ENCODE measurements at places on chromosomes 16 and 17. TPM values are rescaled to one million over a fixed set of nuclear protein-coding genes. Genes with fewer than 3 reads are reported as not detected.

The TBC1D26 gene
- total RNA-seq = 18.7 TPM

The SPATA22 gene
- total RNA-seq = 114 TPM

The DRG2 gene
- 42.9 TPM for total RNA-seq

GRCh38 chr17:33370401-33370800 lies 77.3 kb upstream of the ASIC2 start:
- no peaks in the 10 kb centered on the region for H3K4me1 ChIP-seq
- no peaks in the 10 kb centered on the region for H3K36me3 ChIP-seq
- no peak overlapping the region for H3K4me3 ChIP-seq
- H3K27me3 ChIP-seq = no peaks in the 10 kb centered on the region

- peak; percentile 80 for DNase-seq
- H3K4me3 ChIP-seq = peak overlapping the region; percentile 19
- no peaks in the 10 kb centered on the region for H3K27me3 ChIP-seq
- no peak overlapping the region for H3K27ac ChIP-seq
These were observed 38.2 kb upstream of the CCDC182 start for GRCh38 chr17:57783338-57783742.

- H3K4me3 ChIP-seq = no peak overlapping the region
- no peaks in the 10 kb centered on the region for H3K27me3 ChIP-seq
- H3K27ac ChIP-seq = no peak overlapping the region
- H3K36me3 ChIP-seq = no peaks in the 10 kb centered on the region
- no peak for DNase-seq
These were observed 3.4 kb upstream of the PDZD9 start for GRCh38 chr16:22004341-22004740.

DNA sequence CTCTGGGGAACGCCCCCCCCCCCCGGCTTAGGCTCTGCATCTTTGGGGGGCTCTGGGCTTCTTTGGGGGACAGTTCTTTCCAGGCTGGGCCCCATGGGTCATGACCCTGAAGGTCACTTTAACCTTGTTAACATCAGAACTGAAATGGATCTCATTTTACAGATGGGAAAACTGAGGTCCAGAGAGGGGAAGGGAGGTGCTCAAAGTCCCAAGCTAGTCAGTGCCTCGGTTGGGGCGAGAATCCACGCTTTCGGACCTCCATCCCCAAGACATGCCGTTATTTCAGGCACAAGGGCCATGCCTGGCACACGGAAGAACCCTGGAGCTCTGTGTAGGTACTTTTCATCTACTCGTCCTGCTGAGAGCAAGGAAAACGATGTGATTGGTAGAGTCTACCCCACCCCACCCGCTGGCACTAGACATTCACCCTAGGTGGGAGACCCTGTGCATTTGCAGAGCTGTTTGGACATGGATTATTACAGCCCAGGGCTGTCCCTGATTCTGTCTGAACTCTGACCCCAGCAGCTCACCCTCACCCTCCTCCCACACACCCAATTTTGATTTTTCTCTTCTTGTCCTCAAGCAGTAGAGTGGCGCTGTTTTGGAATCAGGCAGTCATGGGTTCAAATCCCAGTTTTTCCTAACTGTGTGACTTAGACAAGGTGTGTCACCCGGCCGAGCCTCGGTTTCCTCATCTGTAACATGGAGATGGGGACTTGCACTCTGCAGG lies 155.1 kb upstream of the CDC42EP4 start:
- no peaks in the 10 kb centered on the region for H3K36me3 ChIP-seq
- no peaks in the 10 kb centered on the region for H3K4me1 ChIP-seq
- no peak overlapping the region for H3K4me3 ChIP-seq
- no peak for DNase-seq
- H3K27ac ChIP-seq = no peak overlapping the region

GRCh38 chr16:66984892-66985311 lies 3.5 kb upstream of the CES4A start:
- no peaks in the 10 kb centered on the region for H3K4me1 ChIP-seq
- H3K4me3 ChIP-seq = no peak overlapping the region
- no peak for DNase-seq

DNA sequence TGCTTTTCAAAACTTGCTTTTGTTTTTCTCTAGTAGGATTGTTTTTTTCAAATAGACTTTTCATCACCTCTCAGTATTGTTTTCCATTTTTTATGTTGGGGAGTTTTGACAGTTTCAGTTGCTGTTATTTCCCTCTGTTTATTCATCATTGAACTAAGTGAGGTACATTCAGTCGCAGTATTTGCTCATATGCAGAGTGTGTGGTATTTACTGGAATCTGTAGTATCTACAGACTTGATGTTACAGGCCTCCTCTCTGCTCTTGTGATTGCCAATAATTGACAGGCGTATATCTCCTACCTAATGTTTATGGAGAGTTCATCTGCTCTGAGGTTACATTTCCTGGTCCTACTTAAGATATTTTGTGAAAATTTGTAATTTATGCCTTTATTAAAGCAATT lies 49.6 kb downstream of the COX10 start:
- H3K27me3 ChIP-seq = no peaks in the 10 kb centered on the region
- H3K4me3 ChIP-seq = no peak overlapping the region

DNA sequence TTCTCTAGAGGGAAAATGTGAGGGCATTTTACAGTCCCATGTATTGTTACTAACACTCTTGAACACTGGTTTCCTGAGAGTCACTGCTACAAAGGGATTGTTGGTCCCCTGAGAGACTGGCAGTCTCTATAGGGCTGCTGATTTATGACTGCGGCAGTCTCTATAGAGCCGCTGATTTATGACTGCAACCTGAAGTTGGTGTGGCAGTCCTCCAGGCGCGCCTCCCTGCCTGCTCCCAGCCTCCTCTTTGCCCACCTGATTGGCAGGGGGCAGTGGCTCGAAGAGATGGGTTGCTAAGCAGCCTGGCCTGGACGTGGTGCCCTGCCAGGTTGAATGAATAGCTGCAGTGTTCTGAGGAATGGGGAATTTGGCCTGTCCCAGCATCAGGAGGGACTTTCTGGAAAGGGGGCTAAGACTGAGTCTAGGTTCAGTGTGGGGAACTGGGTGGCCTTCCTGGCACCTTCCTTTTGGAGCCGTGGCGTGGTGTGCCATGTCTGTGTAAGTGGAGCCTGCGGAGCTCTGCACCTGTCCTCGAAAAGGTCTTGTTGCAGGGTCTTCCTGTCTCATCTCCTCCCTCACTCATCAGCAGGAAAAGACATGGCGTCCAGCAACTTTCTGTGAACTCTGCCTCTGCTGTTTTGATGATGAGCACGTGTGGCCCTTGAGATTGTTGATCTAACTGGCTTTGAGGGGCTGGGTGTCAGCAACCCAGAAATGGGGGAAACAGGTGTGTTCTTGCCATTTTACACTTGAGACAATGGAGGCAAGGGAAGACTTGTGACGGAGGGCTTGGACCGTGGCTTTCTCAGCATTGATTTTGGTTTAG lies 24.9 kb downstream of the SAP30BP start:
- H3K27ac ChIP-seq = no peak overlapping the region
- H3K27me3 ChIP-seq = no peaks in the 10 kb centered on the region
- no peak for DNase-seq
- H3K4me1 ChIP-seq = peaks cover 21% of the 10 kb centered on the region
- H3K4me3 ChIP-seq = no peak overlapping the region
- H3K36me3 ChIP-seq = no peaks in the 10 kb centered on the region

GRCh38 chr17:82957961-82958561 lies 118.2 kb upstream of the ZNF750 start:
- peak; percentile 13 for DNase-seq
- no peak overlapping the region for H3K27ac ChIP-seq
- H3K4me1 ChIP-seq = peaks cover 4% of the 10 kb centered on the region
- H3K27me3 ChIP-seq = no peaks in the 10 kb centered on the region
- H3K36me3 ChIP-seq = no peaks in the 10 kb centered on the region

DNA sequence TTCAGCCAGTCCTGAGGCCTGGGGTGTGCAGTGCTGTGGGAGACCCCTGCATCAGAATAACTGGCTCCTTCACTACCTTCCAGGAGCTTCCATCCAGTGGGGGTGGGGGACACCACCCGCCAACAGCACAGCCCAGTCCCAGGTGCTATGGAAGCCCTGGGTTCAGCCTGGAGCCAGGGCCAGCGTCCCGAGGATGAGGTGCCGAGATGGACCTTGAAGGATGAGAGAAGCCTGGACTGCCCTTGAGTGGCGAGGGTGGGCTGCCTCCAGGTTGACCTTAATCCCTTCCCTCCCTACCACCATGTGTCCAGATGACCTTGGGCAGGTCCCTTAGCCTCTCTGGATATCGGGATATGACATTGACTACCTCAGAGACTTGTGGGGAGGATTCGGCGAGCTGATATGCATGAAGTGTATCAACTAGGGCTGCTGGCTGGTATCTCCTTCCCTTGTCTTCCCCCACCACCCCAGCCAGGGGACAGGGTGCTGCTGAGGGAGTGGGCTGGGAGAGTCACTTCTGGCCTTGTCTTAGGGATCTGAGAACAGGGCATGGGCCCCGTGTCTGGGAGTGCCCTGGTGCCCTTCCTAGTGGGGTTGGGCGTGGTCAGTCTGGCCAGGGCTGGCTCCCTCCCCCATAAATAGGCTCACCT lies 14.2 kb upstream of the LASP1NB start:
- H3K27me3 ChIP-seq = no peaks in the 10 kb centered on the region
- H3K4me1 ChIP-seq = peaks cover 26% of the 10 kb centered on the region
- no peaks in the 10 kb centered on the region for H3K36me3 ChIP-seq
- no peak overlapping the region for H3K4me3 ChIP-seq

GRCh38 chr17:17921192-17922069 lies 50.8 kb downstream of the TOM1L2 start:
- peaks cover 33% of the 10 kb centered on the region for H3K4me1 ChIP-seq
- no peaks in the 10 kb centered on the region for H3K27me3 ChIP-seq
- no peak overlapping the region for H3K4me3 ChIP-seq
- peak overlapping the region; percentile 17 for H3K27ac ChIP-seq
- no peaks in the 10 kb centered on the region for H3K36me3 ChIP-seq
- DNase-seq = no peak

GRCh38 chr16:85018529-85019236 lies 7.3 kb upstream of the ZDHHC7 start:
- DNase-seq = no peak
- H3K4me3 ChIP-seq = no peak overlapping the region
- peaks cover 7% of the 10 kb centered on the region for H3K4me1 ChIP-seq
- H3K27ac ChIP-seq = no peak overlapping the region

- H3K27me3 ChIP-seq = peaks cover 6% of the 10 kb centered on the region
- DNase-seq = no peak
- H3K36me3 ChIP-seq = no peaks in the 10 kb centered on the region
- H3K4me1 ChIP-seq = peaks cover 10% of the 10 kb centered on the region
- no peak overlapping the region for H3K27ac ChIP-seq
These were observed 14.4 kb upstream of the CBX8 start for GRCh38 chr17:79811011-79811867.

DNA sequence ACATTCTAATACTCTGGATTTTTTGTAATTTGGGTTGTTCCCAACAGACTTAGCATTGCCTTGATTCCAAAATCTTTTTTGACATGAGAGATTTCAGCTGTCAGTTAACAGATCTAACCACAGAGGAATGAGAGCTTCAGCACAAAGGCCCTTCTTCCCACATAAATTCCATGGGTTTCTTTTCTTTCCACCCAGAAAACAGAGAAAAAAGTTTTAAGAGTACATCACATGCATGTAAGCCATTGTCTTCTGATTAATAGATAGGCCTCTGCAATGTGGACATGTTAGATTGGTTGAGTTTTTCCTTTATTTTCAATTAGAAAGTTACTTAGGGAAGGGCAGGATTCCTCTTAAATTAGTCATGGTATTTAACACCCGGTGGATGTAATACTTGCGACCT lies 939 bp downstream of the MYH8 start:
- H3K27me3 ChIP-seq = no peaks in the 10 kb centered on the region
- no peak for DNase-seq
- no peak overlapping the region for H3K27ac ChIP-seq
- H3K36me3 ChIP-seq = no peaks in the 10 kb centered on the region
- no peak overlapping the region for H3K4me3 ChIP-seq
- no peaks in the 10 kb centered on the region for H3K4me1 ChIP-seq
